Panc1 (cell line): ENCODE measurements at places on chromosomes 4 and X. TPM values are rescaled to one million over a fixed set of nuclear protein-coding genes. Genes with fewer than 3 reads are reported as not detected.

HERC6 gene
- total RNA-seq, result 1.2 TPM

GABRA4 gene
- not detected for total RNA-seq

ADRA2C gene
- total RNA-seq, result 23.5 TPM

GAGE12E gene
- not detected for total RNA-seq

PTPN13 gene
- 12.5 TPM for total RNA-seq

STPG2 gene
- not detected for total RNA-seq

CXXC4 gene
- total RNA-seq, result 0.59 TPM

DNA sequence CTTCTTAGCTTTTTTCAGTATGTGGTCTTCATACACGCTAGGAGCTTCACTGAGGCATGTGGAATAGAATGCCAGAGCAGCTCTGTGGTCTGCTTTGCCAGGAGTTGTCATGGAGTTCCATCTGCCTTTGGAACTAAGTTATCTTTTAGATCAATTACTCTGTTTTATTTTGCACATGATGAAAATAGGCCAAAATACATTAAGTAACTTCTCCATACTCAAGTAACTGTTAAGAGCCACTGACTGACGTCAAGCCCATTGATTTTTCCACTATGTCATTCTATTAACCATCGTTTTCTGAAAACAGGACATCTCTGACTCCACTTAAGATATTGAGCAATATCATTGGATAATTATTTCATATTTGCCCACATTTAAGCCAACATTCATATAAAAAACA lies 415.1 kb upstream of the MAD2L1 start:
- DNase-seq, result no peak

GRCh38 chr4:101114936-101115372 lies 232.4 kb downstream of the PPP3CA start:
- DNase-seq, result peak; percentile 25

GRCh38 chrX:13428053-13428786 lies 108.4 kb upstream of the ATXN3L start:
- DNase-seq, result peak; percentile 64

DNA sequence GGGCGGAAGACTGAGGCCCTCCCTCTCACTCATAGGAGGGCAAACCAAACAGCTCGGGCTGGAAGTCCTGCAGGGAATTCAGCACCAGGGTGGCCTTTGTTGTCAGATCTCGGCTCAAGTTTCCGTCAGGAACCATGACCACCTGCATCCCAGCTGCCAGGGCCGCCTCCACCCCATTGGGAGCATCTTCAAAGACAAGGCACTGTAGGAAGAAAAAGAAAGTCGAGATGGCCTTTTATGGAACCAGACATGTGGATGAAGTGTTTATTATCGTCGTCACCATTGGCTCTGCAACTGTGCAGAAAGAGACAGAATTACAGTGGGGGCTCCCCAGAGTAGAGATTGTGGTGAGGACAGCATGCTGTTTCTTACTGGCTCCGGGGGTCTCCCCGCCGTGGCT lies 97.2 kb upstream of the STS start:
- no peak for DNase-seq

GRCh38 chrX:150270622-150271021 lies 92.5 kb upstream of the MAMLD1 start:
- no peak for DNase-seq

DNA sequence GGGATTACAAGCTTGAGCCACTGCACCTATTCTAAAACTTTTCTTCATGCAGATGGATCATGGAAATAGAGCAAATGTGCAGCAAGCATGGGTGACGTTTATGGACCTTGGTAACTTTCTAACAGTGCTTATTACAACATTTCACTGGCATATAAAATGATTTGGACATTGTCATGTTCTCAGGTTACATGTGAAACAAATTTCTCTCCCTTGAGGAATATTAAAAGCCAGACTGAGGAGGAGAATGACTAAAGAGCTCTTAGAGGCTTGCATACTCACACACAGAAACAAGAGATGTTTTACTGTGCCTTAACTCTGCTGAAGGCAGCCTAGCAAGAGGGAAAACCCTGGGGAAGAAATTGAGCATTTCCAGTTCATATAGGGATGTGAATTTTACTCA lies 38.6 kb upstream of the GPR101 start:
- no peak for DNase-seq

GRCh38 chr4:1239950-1240307 lies 9.0 kb downstream of the CTBP1 start:
- no peak for DNase-seq

DNA sequence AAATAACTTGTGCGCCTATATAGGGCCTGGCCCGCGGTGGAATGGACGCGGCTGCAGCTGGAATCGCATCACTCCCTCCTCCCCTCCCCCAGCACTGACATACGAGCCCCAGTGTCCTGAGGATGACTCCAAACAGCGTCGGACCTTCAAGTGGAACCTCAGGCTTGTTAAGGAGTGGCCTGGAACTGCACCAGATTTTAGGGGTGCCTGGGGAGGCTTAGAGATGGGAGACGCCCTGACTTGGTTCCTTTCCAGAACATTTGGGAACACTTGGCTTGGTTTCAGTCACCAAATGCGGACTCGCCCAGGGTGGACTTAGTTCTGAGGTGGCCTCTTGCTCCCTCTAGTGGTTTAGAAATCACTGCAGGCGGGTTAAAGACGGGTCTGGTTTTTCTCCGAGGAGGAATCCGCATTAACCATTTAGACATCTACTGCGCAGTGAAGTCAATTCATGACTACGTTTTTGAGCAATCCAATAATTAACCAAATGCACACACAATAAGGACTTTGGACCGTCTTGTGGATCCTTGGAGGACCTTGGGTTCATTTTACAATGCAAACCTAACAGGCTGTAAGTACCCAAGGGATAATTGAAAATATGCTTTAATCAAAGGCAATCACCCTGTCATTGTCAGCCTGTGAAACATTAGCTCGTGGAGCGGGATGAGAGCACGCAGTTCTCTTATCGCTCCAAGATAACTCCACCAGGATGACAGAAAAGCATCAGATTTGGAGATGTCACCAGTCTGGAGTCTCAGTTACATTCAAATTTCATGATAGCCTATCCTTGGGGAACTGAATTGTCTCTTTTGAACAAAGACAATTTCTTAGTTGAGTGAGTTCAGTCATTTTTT lies 11.2 kb upstream of the PDGFRA start:
- peak; percentile 80 for DNase-seq

DNA sequence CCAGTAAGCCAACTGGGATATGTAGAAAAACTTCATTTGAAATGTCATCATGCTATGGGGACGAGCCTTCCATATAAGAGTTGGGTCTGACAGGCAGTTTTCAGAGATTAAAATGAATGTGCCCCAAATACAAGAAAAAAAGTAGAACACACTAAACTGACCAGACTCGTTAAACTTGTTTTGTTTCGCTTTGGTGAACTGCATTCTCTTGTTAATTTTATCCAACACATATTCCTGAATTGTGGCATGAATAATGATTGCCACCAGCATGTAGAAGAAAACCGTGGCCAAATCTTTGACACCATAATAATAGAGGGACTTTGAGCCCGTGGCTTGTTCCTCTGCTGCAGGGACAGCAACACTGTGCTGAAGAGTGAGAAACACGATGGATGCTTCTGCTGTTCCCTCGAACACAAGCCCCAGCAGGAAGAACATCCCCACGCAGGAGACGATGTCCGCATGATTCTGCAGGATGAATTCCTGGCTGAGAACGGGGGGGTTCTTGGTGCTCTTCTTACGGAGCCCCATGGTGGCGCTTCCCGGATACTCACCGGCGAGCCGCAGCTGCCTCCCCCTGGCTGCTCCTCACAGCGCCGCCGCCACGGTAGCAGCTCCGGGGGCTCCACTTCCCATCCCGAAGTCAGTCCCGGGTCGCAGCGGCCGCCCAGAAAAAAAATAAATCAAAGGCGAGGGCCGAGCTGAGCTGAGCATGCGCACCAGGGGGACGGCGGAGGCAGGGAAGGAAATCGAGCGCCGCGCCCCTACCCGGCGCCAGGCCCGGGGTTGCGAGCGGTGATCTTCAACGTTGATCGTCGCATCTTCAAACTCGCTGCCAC lies at the start of gene TRAM1L1:
TSS of gene TRAM1L1 (minus strand) at position 711 of the 836 bp plus-strand sequence. CDS start at position 528, 183 bp downstream.
- DNase-seq, result no peak

- no peak for DNase-seq
Measured at GRCh38 chr4:103108542-103108941, 8.9 kb upstream of the BDH2 start.

DNA sequence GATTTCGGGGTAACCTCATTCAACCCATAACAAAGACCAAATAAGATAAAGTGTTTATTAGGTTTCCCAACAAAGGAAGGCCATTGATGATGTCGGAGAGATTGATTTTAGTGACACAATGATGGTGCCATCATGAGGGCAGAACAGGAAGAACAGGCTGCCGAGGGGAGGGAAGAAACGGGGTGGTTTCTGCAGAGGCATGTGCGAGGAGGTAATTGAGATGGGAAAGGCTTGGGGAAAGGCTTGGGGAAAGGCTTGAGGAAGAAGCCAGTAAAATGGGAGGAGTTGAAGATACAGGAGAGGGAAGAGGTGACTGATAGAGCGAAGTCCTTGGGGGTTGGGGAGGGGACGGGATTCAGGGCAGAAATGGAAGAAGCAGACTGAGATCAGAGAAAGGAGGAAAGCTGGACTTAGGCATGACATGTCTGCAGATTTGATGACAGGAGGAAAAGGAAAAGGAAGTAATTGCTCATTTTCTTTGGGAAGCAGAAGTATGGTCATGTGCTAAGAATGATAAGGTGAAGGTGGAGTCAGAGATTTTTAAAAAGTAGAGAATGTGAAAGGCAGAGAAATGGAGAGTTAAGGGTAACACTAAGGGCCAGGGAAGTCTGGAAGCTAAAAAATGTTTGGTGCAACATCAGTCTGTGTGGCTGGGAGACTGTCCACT lies 6.0 kb downstream of the HPSE start:
- DNase-seq, result no peak

DNA sequence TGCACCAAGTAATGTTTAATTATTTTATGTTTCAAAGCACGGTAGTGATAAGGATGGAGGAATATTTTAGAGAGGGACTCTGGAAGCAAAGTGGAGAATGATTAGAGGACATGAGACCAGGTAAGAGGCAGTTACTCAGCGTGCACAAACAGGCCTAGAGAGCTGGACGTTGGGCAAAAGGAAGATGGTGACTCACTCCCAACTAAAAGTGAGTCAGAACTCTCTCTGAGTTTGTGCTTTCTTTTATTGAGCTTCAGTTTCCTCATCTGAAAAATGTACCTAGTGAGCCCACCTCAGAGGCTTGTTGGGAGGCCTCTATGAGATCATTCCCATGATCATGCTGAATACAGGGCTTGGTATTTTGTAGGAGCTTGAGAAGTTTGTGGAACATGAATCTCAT lies 1.6 kb upstream of the ZC4H2 start:
- DNase-seq, result no peak

- DNase-seq, result no peak
Measured at GRCh38 chrX:124042042-124042441, 80.5 kb downstream of the STAG2 start.

GRCh38 chr4:101331017-101331416 lies 16.3 kb downstream of the PPP3CA start:
- DNase-seq, result no peak
